ENCODE measurements at places on chromosomes 7 and 10. TPM values are rescaled to one million over a fixed set of nuclear protein-coding genes. Genes with fewer than 3 reads are reported as not detected.

DNA sequence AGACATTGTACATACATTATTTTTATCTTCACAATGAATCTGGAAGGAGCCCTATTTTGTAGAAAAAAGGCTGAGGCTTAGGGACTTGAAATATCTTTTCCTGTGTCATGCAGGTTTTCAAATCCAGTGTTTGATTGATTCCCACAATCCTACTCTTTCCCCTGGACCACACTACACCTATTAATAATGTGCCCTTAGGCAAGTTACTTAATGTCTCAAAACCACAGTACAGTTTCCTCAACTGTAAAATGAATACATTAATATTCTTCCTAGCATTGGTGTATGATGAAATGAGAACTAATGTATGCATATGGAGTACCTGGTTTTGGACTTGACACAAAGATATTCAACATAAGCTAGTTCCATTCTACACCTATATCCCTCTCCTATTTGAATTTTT, 313.3 kb upstream of the SP8 start:
- DNase-seq = no peak

The CDNF gene
- not detected for total RNA-seq

- no peak for DNase-seq
Observed at GRCh38 chr7:30970594-30971094, 6.9 kb downstream of the GHRHR start.

DNA sequence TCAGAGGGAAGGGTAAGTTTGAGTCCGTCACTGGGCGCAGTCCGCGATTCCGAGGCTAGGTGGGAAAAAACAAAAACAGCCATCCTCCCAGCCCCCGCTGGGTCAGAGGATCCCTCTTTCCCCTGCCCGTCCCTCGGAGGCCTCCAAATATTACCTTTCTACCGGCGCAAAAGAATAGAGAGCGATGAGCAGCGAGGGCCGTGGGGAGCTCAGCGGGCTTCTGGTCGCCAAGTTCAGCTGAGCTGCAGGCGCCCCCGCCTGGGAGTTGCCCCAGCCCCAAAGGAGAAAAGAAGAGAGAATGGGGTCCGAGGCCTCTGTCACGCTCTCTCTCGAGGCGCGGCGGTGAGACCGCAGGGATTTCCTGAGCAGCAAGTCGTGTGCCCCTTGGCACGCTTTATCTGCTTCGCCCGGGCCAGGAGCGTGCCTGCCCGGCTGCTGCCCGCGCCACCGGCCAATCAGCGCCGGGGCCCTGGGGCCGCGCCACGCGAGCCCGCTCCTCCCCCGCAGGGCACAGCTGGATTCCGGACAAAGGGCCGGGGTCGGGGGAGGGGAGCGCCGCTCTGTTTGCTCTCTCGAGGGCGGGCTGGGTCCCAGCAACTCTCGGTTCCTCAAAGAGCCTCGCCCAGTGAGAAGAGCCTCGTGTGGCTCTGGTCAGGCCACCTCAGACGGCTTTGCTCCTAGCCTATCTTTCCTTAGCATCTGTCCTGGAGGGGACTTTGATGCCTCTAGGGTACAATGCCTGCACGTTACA, at the start of gene NEUROG3:
Gene NEUROG3, minus strand, starts transcription at position 367 of the 751 bp plus-strand sequence. CDS start 379 bp downstream, outside the sequence.
- DNase-seq = no peak

The GIMAP7 gene
- not detected for total RNA-seq

The GTF2IRD1 gene
- total RNA-seq = 19.8 TPM

The AUTS2 gene
- 13.9 TPM for total RNA-seq

GRCh38 chr7:516216-516605, 3.4 kb downstream of the PDGFA start:
- DNase-seq = no peak

The PDE1C gene
- total RNA-seq = 24.2 TPM

DNA sequence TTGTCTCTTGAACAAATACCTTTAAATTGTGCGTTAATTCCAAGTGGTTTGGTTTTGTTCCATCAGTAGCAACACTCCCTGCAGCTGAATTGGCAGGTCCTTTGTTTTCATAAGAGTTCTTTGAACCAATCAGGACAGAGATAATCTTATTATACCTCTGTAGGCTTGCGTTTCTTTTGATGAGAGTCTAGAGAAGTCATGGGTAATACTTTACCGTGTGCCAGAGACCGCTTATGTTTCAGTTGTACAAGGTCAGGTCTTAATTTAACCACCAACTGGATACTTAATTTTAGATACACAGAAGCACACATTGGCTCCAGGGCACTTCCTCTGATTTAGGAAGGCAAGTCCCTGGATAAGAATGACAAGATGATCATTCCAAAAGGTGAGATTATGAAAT, at the start of gene ASB15:
Gene ASB15, plus strand, starts transcription at position 292 of the 400 bp plus-strand sequence. CDS start 12,682 bp downstream, outside the sequence.
- no peak for DNase-seq

DNA sequence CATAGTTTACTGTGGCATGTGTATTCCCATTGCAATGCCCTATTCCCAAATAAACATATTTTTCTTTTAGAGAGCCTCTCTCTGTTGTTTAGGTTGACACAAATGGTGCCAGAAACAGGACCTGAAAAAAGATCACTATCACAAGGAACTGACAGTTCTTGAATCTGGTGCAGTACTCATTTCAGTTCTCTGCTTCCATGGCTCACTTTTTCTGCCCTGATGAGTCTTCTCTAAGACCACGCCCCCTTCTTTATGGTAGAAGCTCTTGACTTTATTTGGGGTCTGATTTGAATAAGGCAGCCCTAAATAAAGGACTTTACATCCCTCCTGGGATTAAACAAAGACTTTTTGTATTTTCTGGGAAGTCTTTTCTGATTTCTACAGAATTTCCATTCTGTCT, 3.5 kb upstream of the CCDC126 start:
- no peak for DNase-seq

The NXPH1 gene
- total RNA-seq = not detected

GRCh38 chr7:101728128-101728527, 89.3 kb upstream of the CUX1 start:
- DNase-seq = peak; percentile 49
